Thymus (tissue), 14 donors: ENCODE measurements at places on chromosomes 13 and 19. TPM values are rescaled to one million over a fixed set of nuclear protein-coding genes. Genes with fewer than 3 reads are reported as not detected.
A peak's percentile ranks its signal among the peaks of the same experiment; 100 is the strongest.

DNA sequence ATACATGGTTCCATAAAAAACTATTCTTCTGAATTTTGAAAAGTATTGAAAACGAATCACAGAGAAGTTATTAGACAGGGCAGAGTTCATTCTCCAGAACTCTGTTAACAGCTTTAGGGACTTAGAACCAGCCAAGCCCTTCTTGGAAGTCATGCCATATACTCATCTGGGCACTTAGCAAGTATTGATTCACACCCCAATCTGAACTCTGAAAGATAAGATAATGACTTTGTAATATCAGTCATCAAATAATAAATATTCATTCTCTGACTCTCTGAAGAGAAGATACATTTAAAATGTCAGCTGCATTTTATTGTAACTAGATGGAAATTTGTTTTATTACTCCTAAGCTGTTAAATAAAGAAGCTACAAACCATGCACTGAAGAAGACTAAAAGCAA, 43.8 kb upstream of the ITM2B start:
- H3K4me3 ChIP-seq: no peak overlapping the region
- no peaks in the 10 kb centered on the region for H3K36me3 ChIP-seq
- no peak overlapping the region for H3K27ac ChIP-seq
- peaks cover 27% of the 10 kb centered on the region for H3K4me1 ChIP-seq

The ZNF835 gene
- total RNA-seq: 0.71 TPM

- H3K4me1 ChIP-seq: no peaks in the 10 kb centered on the region
- no peaks in the 10 kb centered on the region for H3K36me3 ChIP-seq
- no peaks in the 10 kb centered on the region for H3K27me3 ChIP-seq
- no peak for DNase-seq
- no peak overlapping the region for H3K4me3 ChIP-seq
- no peak overlapping the region for H3K27ac ChIP-seq
Measured at GRCh38 chr19:50893047-50893736, 18.0 kb downstream of the KLK4 start.

DNA sequence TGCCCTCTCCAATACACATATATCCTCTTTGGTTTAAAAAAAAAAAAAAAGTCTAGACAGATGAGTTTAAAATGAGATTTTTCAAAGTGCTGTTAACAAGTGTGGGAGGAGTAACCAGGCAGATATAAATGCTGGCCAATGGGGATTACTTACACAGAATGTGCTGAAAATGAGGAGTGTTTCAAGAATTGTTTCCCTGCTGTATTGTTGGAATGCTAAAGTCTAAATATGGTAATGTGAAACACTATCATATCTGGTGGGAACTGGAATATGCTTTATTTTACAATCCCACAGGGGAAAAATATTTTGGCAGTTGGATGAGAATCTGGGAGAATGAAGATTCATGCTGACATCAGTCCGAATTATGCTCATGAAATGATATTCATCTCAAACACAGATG, 250.7 kb downstream of the DCT start:
- H3K4me3 ChIP-seq: no peak overlapping the region
- no peak overlapping the region for H3K27ac ChIP-seq
- no peak for DNase-seq
- no peaks in the 10 kb centered on the region for H3K4me1 ChIP-seq

GRCh38 chr19:35354898-35355297, 3.4 kb upstream of the FFAR3 start:
- H3K4me1 ChIP-seq: no peaks in the 10 kb centered on the region
- no peak overlapping the region for H3K4me3 ChIP-seq
- H3K36me3 ChIP-seq: no peaks in the 10 kb centered on the region
- H3K27me3 ChIP-seq: no peaks in the 10 kb centered on the region
- no peak overlapping the region for H3K27ac ChIP-seq

The TMED1 gene
- 22.0 TPM for total RNA-seq

The LRRC63 gene
- 1.2 TPM for total RNA-seq

- no peaks in the 10 kb centered on the region for H3K27me3 ChIP-seq
- DNase-seq: no peak
- no peaks in the 10 kb centered on the region for H3K4me1 ChIP-seq
- H3K36me3 ChIP-seq: no peaks in the 10 kb centered on the region
Measured at GRCh38 chr13:86051134-86052103, 252.2 kb upstream of the SLITRK6 start.

- no peak overlapping the region for H3K27ac ChIP-seq
- no peaks in the 10 kb centered on the region for H3K27me3 ChIP-seq
- H3K4me3 ChIP-seq: no peak overlapping the region
- H3K4me1 ChIP-seq: no peaks in the 10 kb centered on the region
Measured at GRCh38 chr13:44908712-44909111, 80.6 kb downstream of the NUFIP1 start.

DNA sequence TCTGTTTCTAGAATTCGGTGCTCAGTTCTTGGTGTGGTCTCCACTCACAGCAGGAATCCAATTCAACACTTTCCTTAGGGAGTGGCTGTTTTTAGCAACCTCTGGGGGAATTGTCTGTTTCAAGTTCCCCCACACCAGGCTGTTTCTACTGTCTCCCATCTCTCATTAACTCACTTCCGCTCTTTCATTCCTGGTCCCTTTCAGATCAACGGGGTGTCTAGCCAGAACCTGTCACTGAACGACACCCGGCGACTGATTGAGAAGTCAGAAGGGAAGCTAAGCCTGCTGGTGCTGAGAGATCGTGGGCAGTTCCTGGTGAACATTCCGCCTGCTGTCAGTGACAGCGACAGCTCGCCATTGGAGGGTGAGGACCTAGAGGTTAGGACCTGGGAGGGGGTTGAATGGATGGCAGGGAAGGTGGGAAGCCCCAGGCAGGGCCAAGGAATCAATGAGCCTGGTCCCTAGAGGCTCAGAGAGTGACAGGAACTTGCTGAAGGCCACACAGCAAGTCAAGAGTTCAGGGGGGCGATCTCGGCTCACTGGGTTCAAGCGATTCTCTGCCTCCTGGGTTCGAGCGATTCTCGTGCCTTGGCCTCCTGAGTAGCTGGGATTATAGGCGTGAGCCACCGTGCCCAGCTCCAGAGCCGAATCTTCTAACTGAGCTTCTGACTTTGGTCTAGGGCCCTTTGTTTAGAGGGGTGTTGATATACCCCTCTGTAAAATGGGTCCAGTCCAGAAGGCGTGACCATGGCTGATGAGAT, 25.5 kb downstream of the TJP3 start:
- no peak overlapping the region for H3K27ac ChIP-seq
- no peak overlapping the region for H3K4me3 ChIP-seq
- no peaks in the 10 kb centered on the region for H3K27me3 ChIP-seq
- no peaks in the 10 kb centered on the region for H3K36me3 ChIP-seq

- peak within 1 kb of the TSS; percentile 77 for H3K4me3 ChIP-seq
- H3K27me3 ChIP-seq: no peaks in the 10 kb centered on the region
- peak within 1 kb of the TSS; percentile 95 for H3K27ac ChIP-seq
- DNase-seq: peak; percentile 99
Measured at GRCh38 chr19:58380662-58381459, at the start of gene ZNF837. TSS of gene ZNF837 (minus strand) at chr19:58381030. CDS start at chr19:58369332, 11,698 bp downstream.

DNA sequence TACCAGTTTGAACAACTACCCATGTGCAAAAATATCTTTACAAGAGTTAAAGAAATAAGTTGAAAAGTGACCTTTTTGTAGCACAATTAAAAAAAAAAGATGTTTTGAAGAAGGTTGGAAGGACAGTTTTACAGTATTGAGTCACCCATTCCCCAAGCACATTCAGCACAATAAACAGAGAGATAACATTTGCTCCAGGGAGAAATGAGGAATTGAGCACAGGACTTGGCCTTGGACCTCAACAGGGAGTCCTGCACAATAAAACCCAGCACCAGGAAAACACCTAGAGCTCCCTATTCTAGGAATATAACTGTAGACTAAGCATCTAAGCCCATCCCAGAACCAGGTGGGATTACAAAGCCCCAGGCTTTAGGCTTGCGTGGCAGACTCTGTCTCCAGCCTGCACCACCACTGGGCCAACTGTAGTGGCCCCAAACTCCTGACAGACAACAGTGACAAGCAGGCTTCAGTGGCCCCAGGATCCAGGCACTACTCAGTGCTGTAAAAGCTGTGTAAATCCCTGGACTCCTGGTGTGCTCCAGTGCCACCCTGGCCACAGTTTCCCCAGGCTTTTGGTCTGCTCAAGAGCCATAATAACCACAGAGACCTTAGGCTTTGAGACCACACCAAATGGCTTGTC, 857.2 kb downstream of the SLITRK1 start:
- no peaks in the 10 kb centered on the region for H3K27me3 ChIP-seq
- no peak overlapping the region for H3K4me3 ChIP-seq
- H3K27ac ChIP-seq: no peak overlapping the region
- DNase-seq: no peak
- no peaks in the 10 kb centered on the region for H3K4me1 ChIP-seq

- H3K27me3 ChIP-seq: no peaks in the 10 kb centered on the region
- no peaks in the 10 kb centered on the region for H3K4me1 ChIP-seq
- DNase-seq: no peak
- no peak overlapping the region for H3K27ac ChIP-seq
- H3K4me3 ChIP-seq: no peak overlapping the region
Measured at GRCh38 chr13:52949742-52950141, 78.9 kb upstream of the OLFM4 start.

The FFAR1 gene
- 0.05 TPM for total RNA-seq

The TEX29 gene
- 0.80 TPM for total RNA-seq

- no peaks in the 10 kb centered on the region for H3K36me3 ChIP-seq
- no peak overlapping the region for H3K4me3 ChIP-seq
- H3K27me3 ChIP-seq: peaks cover 34% of the 10 kb centered on the region
- H3K4me1 ChIP-seq: no peaks in the 10 kb centered on the region
- no peak overlapping the region for H3K27ac ChIP-seq
Measured at GRCh38 chr13:110797230-110797877, 83.9 kb downstream of the ING1 start.

- H3K27me3 ChIP-seq: no peaks in the 10 kb centered on the region
- H3K4me1 ChIP-seq: peaks cover 14% of the 10 kb centered on the region
- no peaks in the 10 kb centered on the region for H3K36me3 ChIP-seq
- peak overlapping the region; percentile 84 for H3K27ac ChIP-seq
- peak overlapping the region; percentile 41 for H3K4me3 ChIP-seq
Measured at GRCh38 chr19:16283210-16284061, 41.2 kb upstream of the KLF2 start.

DNA sequence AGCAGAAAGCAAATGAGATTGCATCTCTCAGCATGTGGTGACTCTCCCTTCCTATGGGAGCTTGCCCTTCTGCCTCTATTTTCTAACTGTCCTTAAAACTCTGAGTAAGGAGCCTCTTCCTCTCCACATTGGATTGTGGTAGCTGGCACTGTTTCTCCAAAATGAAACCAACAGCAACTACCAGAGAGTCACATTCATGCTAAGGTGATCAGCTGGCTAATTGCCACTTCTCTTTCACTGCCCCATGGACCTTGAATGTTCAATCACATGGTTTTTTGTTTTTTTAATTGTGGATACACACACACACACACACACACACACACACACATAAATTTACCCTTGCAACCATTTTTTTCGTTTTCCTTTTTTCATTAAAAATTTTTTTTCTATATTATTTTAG, 154.7 kb upstream of the TSC22D1 start:
- no peak for DNase-seq
- H3K27me3 ChIP-seq: no peaks in the 10 kb centered on the region
- H3K36me3 ChIP-seq: no peaks in the 10 kb centered on the region
- no peak overlapping the region for H3K4me3 ChIP-seq

The IRGC gene
- total RNA-seq: not detected

The TNNT1 gene
- 4.3 TPM for total RNA-seq

- H3K4me1 ChIP-seq: no peaks in the 10 kb centered on the region
- no peak overlapping the region for H3K27ac ChIP-seq
- no peak overlapping the region for H3K4me3 ChIP-seq
- H3K36me3 ChIP-seq: peaks cover 9% of the 10 kb centered on the region
- DNase-seq: no peak
Measured at GRCh38 chr19:48926909-48927308, 6.6 kb upstream of the DHDH start.

DNA sequence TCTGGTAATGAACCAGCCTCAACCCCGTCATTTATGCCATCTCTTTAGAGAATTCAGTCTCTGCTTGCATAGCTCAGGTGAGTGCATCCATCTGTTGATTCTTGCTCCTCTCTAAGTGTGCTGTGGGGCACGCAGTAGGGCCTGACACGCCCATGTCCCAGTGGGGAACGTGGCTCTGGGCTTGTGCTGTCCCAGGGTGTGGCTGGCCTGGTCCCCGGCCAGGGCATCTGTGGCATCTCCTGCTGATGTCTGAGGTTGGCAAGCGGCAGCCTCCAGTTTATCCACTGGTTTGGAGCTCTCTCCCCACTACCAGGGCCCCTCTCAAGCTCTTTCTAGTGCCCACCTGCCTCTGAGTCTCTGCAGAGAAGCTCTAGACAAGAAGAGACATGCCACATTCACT, 146.6 kb upstream of the GJB6 start:
- H3K27ac ChIP-seq: no peak overlapping the region
- no peaks in the 10 kb centered on the region for H3K36me3 ChIP-seq
- no peaks in the 10 kb centered on the region for H3K4me1 ChIP-seq

DNA sequence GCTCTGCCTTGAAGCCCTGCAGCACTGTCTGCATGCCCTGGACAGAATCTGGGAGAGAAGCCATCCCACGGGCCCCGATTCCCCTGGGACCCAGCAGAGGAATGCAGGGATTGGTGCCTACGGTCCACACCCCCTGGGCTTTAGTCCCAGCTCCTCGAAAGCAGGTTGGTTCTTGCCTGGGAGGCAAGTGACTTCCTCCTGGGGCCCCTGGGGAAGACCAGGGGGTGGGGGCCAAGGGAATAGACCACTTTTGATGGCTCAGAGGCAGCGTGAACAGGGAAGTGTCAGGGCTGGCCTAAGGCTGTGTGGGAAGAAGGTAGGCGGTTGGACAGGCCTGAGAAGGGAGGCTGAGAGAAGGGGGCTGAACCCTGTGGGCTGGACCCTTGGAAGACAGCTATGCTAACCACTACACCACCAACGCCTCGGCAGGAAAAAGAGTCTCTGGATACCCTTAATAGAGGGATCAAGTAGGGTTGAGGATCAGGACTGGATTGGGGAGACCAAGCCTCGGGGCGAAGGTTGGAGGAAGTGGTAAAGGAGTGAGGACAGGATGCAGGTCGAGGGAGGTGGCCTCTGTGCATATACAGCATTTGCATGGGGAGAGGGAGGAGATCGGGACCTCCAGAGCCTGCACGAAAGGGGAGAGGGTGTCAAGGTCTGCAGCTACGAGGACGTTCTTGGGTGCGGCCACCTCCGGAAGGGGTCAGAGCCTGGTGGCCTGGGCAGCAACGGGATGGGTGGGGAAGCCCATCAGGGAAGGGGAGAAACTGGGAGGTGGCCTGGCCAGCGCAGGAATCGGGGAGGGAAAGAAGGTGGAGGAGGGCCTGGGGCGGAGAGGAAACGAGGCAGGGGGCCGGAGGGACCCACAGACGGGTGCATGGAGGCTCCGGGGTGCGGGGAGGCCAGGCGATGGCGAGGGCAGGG, 709 bp downstream of the DPP9 start:
- H3K4me3 ChIP-seq: peak overlapping the region; percentile 97
- no peaks in the 10 kb centered on the region for H3K27me3 ChIP-seq
- DNase-seq: no peak
- peak overlapping the region; percentile 64 for H3K27ac ChIP-seq
- H3K4me1 ChIP-seq: peaks cover 12% of the 10 kb centered on the region
- H3K36me3 ChIP-seq: peaks cover 25% of the 10 kb centered on the region

The OR7C1 gene
- not detected for total RNA-seq

The ANKRD24 gene
- 0.42 TPM for total RNA-seq

GRCh38 chr13:77218274-77218673, 108.6 kb downstream of the MYCBP2 start:
- no peak for DNase-seq
- H3K36me3 ChIP-seq: peaks cover 13% of the 10 kb centered on the region
- no peaks in the 10 kb centered on the region for H3K27me3 ChIP-seq
- no peak overlapping the region for H3K4me3 ChIP-seq
